ENCODE measurements at places on chromosomes 4 and X. TPM values are rescaled to one million over a fixed set of nuclear protein-coding genes. Genes with fewer than 3 reads are reported as not detected.

Gene ADGRL3
- total RNA-seq: not detected

DNA sequence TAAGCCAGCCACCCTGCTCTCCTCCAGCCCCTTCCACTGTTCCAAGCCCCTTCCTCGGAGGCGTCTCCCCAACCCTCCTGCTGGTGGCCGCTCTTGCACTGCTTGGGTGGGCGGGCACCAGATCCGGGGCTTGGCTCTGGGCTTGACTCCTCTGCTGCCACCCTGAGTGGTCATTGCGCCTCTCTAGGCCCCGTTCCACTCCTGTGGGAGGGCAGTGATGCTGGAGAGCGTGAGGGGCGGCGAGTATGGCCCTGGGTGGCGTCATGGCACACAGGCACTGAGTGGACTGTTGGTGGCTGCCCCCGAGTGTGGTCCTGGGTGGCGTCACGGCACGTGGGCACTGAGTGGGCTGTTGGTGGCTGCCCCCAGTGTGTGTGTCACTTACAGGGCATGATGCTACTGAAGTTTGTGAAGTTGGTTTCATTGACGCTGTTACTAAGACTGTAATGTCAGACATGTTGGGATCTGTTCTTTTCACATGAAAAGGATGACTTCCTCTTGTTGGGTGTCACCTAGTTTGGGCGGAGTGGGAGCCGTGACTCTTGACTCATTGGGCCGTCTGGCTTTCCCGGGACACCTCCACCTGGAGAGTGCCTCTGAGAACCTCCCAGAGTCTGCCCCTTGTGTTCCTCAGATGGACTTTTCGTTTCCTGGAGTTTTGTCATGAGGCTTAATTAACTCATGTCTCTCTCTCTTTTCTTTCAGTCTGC is 55.9 kb upstream of the HGFAC start:
- no peak for ATAC-seq

DNA sequence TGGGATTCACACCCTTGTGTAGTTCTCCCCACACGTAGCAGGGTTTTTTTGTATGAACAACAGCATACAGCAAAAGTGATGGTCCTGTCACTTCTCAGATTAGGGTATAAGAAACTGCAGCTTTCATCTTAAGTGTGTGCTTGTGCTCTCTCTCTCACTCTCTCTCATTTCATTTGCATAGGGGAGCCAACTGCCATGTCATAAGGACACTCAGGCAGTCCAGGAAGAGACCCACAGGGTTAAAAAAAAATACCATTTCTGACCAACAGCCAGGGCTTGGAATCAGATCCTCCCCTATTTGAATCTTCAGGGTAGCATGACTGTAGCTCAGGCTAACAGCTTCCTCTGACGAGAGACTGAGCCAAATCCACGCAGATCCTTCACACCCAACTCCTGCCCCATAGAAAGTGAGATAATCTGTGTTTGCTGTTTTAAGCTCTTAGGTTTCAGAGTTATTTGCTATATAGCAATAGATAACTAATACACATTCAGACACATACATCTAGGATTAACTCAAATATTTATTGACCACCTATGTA is 331.2 kb downstream of the PAPSS1 start:
- no peak for ATAC-seq

DNA sequence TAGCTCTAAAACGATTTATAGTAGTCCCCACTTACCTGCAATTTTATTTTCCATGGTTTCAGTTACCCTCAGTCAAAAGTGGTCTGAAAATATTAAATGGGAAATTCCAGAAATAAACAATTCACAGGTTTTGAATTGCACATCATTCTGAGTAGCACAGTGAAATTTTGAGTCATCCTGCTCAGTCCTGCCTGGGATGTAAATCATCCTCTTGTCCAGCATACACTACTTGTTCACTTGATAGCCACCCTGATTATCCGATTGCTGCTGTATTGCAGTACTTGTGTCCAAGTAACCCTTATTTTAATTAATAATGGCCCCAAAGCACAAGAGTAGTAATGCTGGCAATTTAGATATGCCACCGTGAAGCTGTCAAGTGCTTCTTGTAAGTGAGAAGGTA is 23.5 kb upstream of the BDH2 start:
- no peak for ATAC-seq

All from activated T-helper 17 cell treated with anti-CD3 and anti-CD28 coated beads, Interleukin-2, amount 50 U/mL, for 72 hours (primary cell).